Activated gamma-delta T cell treated with Interleukin-2 at 50 U/mL for 16 hours (primary cell): ENCODE measurements at places on chromosomes 5 and 9.

- no peak for DNase-seq
Measured at GRCh38 chr5:127746756-127747155, 43.6 kb downstream of the CCDC192 start.

- DNase-seq: no peak
Measured at GRCh38 chr9:110994771-110995241, 43.5 kb downstream of the LPAR1 start.

DNA sequence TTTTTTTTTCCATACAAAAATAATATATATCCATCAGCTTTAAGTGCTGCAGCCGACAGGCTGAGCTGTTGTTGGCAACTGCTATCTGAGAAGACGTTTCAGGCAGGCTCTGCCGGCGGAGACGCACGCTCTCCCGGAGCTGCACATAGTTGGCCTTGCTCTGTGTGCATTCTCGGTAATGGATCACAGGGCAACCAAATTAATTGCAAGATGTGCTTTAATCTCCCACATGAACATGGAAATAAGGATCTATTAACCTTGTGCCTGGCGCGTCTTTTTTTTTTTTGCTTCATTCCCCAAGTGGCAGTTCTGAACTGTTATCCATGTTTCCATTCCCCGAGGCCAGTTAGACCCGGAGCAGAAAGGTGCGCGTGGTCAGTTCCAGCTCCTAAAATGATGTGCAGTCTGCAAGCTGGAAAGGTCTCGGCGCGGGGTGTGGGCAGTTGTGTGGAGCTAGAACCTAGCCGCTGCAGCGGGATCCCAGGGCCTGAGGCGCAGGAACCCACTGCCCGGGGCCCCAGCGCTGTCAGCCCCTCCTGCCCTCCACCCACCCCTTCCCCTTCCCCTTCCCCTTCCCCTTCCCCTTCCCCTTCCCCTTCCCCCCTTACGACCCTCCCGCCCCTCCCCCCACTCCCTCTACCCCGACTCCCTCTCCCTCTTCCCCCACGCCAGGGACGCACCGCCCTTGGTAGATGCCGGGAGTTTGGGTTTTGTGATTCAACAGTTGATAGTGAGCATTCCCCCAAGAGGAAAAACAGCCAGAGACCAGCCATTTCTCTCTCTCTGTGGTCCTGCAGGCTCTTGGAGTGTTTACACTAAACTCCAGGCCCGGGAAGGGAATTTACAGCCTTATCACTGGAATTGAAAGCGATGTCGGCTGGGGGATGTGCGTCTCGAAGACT is 137.8 kb downstream of the CEP120 start:
- no peak for DNase-seq

- no peak for DNase-seq
Measured at GRCh38 chr9:133679466-133680061, 43.4 kb downstream of the DBH start.
